Skeletal muscle cell (primary cell): ENCODE measurements at places on chromosomes 12 and 14.

GRCh38 chr12:22731236-22731635, 106.3 kb downstream of the ETNK1 start:
- DNase-seq = no peak

DNA sequence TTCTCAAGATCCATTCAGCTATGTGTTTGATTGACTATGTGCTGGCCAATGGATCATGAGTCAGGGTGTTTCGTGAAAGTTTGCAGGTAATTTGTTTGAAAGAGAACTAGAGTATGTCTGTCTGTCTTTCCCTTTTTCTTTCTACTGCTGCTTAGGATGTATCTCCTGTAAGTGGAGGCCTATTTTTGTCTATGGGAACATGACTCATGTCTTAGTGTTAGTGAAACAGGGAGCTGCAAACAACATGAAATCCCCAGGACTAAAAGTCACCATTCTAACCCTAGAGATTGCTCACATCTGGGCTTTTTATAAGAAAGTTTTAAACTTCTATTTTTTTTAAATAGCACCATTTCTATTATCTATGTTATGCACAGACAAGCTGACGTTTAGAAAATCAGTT, 333.0 kb downstream of the CCER1 start:
- DNase-seq = peak; percentile 62

- no peak for DNase-seq
These were observed 144.9 kb downstream of the FOXG1 start for GRCh38 chr14:28911521-28911920.

GRCh38 chr12:67853204-67853603, 136.0 kb upstream of the IFNG-AS1 start:
- peak; percentile 62 for DNase-seq

GRCh38 chr14:105375635-105376057, 22.7 kb upstream of the TEX22 start:
- no peak for DNase-seq
